Activated CD8-positive, alpha-beta memory T cell treated with anti-CD3 and anti-CD28 coated beads, Interleukin-2, amount 50 U/mL, for 48 hours (primary cell): ENCODE measurements at places on chromosomes 2 and 18.

- DNase-seq: no peak
Observed at GRCh38 chr2:182682210-182682609, 33.8 kb upstream of the DNAJC10 start.

DNA sequence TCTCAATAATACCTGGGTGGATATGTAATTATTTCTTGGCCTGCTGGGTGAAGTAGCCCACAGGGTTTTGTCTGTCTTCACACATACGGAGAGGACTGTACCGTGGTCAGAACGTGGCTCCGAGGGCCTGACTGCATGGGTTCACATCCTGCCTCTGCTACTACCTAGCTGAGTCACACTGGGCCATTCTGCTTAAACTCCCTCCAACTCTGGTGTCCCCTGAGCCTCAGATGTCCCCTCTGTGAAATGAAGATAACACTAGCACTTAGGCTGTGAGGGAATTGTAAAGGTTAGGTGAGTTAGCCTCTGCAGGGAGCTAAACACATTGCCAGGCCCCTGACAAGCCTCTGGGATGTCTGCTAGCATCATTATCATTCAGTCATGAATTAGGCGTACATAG is 120.1 kb upstream of the NABP1 start:
- no peak for DNase-seq

- no peak for DNase-seq
Observed at GRCh38 chr2:37617119-37617892, 54.1 kb downstream of the CDC42EP3 start.

GRCh38 chr2:5392658-5393057 is 299.5 kb upstream of the SOX11 start:
- DNase-seq: no peak
